ENCODE measurements at places on chromosomes 6 and 20.

- DNase-seq = no peak
These were observed 933.9 kb downstream of the EPHA7 start for GRCh38 chr6:92485487-92485886.

- DNase-seq = no peak
These were observed 1.0 kb downstream of the MAP1LC3A start for GRCh38 chr20:34559311-34560140.

GRCh38 chr20:59001068-59001448 is 6.0 kb downstream of the CTSZ start:
- DNase-seq = no peak

DNA sequence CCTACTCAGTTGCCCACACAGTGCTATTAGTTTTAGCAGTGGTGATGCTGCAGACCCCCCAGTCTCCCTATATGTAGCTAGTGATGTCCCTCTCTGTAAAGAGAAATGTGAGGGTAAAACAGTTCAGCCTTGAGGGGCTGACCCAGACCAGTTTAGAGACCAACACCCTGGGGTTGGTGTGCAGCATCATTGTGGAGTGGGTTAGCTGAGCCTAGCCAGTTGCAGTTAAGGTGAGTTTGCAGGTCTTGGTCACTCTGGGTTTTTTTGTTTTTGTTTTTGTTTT is 401 bp upstream of the B3GALT4 start:
- DNase-seq = no peak

DNA sequence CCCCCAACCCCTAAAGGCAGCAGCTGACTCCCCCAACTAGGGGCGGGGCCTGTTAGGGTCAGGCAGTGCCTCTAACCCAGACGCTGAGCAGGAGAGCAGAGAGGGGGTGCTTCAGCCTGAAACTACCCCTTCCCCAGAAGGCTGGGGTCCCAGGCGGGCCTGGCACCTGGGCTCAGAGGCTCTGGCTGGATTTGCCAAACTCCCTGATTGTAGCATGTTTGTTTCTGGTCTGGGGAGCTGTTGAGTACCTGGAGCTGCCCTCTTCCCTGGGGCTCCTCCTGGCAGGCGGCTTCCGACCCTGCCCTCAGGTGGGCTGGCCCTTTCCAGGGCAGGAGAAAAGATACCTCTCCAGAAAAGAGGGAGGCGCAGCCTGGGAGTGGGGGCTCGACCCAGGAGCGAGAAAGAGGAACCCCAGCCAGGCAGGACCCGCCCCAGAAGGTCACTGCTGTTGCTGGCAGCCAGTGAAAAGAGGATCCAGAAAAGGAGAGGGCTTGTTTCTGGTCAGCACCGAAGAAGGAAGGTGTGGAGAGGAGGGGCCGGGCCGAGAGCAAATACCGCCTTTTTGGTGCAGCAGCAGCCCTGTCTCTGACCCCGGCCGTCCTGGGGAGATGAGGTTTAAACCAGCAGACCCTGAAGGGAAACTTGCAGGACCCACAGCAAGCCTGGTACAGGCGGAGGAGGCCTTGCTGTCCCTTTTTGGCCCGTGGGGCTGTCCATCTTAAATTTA is 810 bp upstream of the ABHD16B start:
- DNase-seq = no peak

GRCh38 chr20:38126932-38127621 is 38.0 kb downstream of the TGM2 start:
- no peak for DNase-seq

GRCh38 chr20:61758564-61759200 is 307.0 kb downstream of the TAF4 start:
- no peak for DNase-seq

DNA sequence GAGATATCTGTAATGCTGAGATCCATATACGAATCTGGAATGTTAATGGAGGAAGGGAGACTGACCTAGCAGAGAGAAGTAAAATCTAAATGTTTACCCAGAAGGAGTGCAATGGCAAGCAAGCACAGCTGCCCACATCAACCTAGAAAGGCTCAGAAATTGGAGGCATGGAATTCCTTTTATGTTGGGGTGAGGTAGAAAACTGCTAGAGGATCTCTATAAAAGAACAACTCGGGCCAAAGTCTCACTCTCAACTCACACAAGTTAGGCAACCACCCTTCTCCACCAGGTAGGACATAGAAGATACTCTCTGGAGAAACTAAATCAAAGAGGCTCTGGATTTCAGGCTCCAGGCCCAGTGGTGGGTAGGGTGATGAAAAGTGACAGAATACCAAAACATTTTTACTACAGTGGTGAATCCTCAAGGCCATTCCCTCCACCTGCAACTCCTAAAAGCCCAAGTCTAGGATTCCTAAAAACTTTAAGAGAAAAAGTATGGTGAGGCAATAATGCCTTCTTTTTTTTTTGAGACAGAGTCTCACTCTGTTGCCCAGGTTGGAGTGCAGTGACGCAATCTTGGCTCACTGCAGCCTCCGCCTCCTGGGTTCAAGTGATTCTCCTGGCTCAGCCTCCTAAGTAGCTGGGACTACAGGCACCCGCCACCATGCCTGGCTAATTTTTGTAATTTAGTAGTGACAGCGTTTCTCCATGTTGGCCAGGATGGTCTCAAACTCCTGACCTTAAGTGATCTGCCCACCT is 9.5 kb upstream of the ADGRG6 start:
- DNase-seq = no peak

- DNase-seq = no peak
These were observed 3.3 kb upstream of the HMGN4 start for GRCh38 chr6:26534681-26535465.

DNA sequence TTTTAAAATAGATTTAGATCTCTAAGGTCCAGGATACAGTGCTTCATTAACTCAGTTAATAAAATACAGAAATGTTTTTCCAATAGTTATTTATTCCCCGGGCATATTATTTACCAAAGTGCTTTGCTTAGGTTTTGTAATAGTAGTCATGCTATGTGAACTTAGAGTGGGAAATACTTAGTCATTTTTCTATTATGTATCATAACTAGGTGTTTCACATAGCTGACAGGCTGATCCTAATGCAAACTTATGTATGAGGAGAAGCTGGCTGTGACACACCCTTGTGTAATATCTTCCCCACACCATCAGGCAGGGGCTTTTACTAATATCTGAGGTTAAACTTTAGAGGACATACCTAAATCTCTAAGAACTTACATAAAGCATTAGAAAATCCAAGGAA is 277.7 kb upstream of the RIMS1 start:
- DNase-seq = no peak

GRCh38 chr20:152131-152530 is 5.1 kb upstream of the DEFB127 start:
- no peak for DNase-seq

DNA sequence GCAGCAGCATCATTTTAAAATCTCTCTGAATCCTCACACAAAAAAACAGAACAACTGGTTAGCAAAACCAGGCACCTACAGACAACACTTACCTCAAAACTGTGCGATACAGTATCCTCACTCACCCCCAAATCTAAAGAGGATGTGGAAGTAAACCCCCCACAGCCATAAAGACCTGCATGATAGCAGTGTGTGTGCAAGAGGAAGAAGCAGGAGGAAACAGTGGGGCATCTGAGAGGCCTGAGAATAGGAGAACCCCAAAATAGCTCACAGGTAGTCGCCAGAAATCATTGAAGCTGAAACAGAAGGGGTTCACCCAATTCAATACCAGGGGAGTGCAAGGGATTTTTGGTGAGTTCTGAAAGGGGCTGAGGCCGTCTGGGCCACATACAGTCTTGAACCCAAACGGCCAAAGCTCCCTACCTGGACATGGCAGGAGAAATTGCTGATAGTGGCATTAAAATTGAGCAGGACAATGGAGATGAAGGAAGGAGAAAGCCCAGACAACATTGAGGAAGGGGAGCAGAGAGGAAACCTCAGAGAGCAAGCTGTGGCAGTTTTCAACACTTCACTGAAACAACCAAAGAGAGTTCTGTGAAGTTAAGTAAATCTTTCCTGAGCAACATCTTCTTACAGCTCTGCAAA is 129.7 kb downstream of the FIG4 start:
- no peak for DNase-seq

DNA sequence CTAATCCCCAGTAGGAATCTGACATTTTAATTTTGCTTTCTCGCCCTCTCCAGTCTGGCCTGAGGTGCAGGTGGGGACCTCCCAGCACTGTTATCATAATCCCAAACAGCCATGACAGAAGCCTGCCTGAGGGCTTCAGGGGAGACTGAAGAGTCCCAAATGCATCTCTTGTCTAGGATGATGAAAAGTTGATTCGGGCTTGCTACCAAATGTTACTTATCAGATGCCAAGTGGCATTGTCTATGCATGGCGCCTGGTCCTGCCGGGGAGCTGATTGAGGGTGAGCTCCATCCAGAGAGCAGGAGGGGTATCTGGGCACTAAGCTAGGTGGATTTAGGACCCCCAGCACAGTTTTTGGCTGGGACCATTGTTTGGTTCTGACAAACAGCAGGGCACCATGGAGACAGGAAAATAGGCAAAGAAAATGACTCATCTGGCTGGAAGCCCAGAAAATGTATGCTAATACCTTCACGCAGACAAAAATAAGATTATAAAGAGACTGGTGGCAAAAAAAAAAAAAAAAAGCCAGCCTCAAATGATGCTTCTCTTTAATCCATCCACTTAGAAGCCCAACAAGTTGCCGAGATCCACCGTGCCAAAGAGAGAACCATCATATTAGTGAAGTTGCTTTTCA is 513.7 kb upstream of the SULF2 start:
- no peak for DNase-seq

DNA sequence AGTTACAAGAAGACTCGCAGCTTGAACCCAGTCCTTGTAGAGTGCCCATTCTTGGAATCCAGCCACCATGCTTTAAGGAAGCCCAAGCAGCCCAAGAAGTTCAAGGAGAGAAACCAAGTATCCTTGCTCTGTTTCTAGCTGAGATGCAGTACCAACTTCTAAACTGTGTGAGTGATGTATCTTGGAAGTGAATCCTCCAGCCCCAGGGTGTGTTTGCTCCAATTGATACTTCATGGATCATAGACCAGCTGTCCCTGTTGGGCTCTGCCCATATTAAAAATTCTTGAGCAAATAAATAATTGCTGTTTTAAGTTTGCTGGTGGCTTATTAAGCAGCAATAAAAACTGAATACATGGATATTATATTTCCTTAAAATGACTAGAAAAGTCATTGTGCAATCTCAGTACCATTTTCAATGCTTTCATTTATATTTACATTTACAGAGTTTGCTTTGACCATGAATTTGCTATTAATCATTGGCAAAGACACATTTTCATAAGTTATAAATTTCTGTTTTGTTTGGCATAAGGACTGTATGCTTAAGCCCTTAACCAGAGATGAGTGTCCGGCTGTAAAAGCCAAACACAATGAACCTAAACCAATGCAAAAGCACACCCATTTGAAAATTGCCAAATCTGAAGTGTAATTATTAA is 9.2 kb downstream of the SPTLC3 start:
- no peak for DNase-seq

- DNase-seq = no peak
These were observed 25.0 kb downstream of the NDUFAF5 start for GRCh38 chr20:13809855-13810254.

GRCh38 chr6:164085091-164086075 is 670.9 kb downstream of the QKI start:
- DNase-seq = no peak

GRCh38 chr20:46701556-46701955 is 7.9 kb upstream of the SLC2A10 start:
- DNase-seq = no peak

DNA sequence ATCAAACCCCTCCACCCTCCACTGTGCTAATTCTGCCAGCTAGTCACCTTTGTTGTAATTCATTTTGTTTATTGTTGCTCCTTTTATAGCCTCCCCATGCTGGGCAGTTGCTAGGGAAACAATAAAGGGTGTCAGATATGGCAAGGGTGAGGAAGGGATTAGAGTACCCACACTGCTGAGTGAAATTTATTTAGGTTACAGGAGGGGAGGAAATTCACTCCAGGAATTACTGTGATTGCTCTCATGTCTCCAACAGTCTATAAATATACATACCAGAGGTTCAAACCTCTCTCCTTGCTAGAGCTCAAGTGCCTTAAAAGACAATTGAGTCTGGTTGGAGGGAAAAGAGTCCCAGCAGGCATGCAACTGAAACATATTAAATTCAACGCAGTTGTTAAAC is 90.6 kb upstream of the ADGRF1 start:
- DNase-seq = no peak

DNA sequence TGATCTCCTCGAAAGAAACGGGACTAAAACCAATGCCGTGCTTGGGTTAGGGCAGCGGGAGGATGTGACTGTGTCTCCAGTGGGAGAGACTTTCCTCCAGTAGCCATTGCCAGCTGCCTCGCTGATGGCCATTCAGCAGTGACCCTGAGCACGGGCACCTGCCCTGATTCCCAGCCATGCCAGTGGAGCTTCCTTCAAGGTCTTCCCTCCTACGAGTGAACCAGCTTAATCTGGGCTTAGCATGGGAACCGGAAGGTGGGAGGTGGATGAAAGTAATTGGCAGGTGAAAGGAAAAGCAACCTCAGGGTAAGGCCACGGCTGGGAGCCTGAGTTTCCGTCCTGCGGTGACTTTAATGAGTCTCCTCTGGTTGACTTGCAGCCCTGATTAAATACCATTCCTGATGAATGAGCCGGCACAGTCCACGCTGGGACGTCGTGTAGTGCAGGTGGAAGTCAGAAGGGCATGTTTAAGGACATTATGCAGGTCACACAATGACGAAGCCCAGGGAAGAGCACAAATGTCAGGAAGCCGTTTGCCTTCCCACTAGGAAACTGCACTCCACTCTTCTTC is 813.5 kb downstream of the QKI start:
- no peak for DNase-seq

DNA sequence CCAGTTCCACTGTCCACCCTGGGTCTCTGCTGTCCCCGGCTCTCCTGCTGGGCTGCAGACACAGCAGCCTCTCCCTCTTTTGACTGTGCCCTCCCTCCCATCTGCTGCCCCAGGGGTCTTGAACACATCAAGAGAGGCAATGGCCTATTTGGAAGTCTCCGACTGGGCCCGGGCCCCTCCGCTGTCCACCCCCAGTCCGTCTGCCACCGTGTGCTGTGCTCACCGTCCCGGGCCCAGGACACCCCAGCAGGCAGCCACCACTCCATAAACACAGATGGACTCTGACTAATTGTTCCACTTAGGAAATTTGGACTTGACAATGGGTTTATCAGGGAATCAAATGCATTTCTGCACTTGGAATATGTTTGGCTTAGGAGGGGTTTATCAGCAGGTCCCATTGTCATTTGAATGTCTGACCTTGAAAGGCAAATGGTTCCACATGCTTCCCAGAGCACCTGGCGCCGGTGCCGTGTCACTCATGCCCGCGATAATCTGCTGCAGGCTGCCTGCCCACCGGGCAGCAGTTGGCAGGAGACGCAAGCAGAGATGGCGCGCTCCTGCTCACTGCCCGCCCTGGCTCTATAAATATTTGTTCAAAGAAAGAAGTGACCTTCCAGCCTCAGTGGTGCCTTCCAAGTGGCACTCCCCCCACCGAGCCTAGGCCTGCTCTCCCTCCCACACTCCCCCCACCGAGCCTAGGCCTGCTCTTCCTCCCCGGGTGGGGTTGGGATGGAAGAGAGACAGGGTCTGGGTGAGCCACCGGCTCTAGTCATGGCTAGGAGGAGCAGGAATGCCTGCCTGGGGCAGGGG is 18.8 kb upstream of the FRMD1 start:
- no peak for DNase-seq

DNA sequence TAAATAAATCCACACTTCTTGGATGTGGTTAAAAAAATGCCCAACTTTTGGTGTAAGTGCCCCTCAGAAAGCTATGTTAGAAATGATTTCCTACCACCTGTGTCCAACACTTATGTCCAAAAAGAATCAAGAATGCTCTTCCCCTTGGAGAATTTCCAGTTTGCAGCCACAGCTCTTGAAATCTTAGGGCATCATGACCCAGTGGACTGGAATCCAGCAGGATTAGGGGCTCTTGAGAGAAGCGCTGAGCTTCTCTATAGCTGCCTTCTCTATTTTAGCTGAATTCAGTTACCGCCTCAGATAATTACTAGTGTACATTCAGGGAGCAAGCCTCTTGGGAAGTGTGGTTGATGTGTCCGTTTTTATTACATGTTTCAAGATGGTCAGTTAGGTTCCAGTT is 2.5 kb downstream of the PHACTR1 start:
- no peak for DNase-seq

Data from stimulated activated CD4-positive, alpha-beta T cell treated with anti-CD3 and anti-CD28 coated beads, Interleukin-1b, Interleukin-23, amount 100 ng/mL, for 1 hour (primary cell).